ENCODE measurements at places on chromosomes 1 and 21. TPM values are rescaled to one million over a fixed set of nuclear protein-coding genes. Genes with fewer than 3 reads are reported as not detected.

OPTC gene
- total RNA-seq = not detected

ASCL5 gene
- not detected for total RNA-seq

TGFB2 gene
- 0.48 TPM for total RNA-seq

FCRLA gene
- total RNA-seq = 0.49 TPM

DNAJC6 gene
- total RNA-seq = 1.6 TPM

C1orf53 gene
- 6.8 TPM for total RNA-seq

NBPF19 gene
- 21.4 TPM for total RNA-seq

SMCP gene
- total RNA-seq = not detected

EPHB2 gene
- total RNA-seq = 76.7 TPM

SH3GLB1 gene
- total RNA-seq = 114 TPM

ZMYND12 gene
- 3.0 TPM for total RNA-seq

DYNLT5 gene
- 1.9 TPM for total RNA-seq

METTL18 gene
- total RNA-seq = 8.2 TPM

HCRTR1 gene
- total RNA-seq = not detected
